A549 treated with CORT108297 at 1 μM for 4 hours (cell line): ENCODE measurements at places on chromosomes 4 and X. TPM values are rescaled to one million over a fixed set of nuclear protein-coding genes. Genes with fewer than 3 reads are reported as not detected.

AVPR2 gene
- total RNA-seq = 0.06 to 0.17 TPM (median 0.15 TPM) in 4 of 5 replicates, not detected in the other

DOK7 gene
- 0.38 to 0.95 TPM (median 0.46 TPM) in 5 replicates for total RNA-seq

RENBP gene
- 0.10 to 0.16 TPM in 2 of 5 replicates, not detected in the others for total RNA-seq

RHOXF1 gene
- total RNA-seq = 0.10 TPM in 1 of 5 replicates, not detected in the others

MAGEH1 gene
- 6.9 to 7.5 TPM (median 6.9 TPM) in 5 replicates for total RNA-seq

RPS6KA6 gene
- total RNA-seq = 4.4 to 6.9 TPM (median 5.9 TPM) in 5 replicates

POU3F4 gene
- total RNA-seq = not detected in 5 replicates

CCSER1 gene
- total RNA-seq = not detected in 5 replicates

PPP1R2C gene
- total RNA-seq = not detected in 5 replicates

KIF4A gene
- 23.9 to 28.7 TPM (median 28.5 TPM) in 5 replicates for total RNA-seq

PSMD10 gene
- total RNA-seq = 73.3 to 89.1 TPM (median 78.6 TPM) in 5 replicates

CASP6 gene
- total RNA-seq = 14.7 to 19.8 TPM (median 15.6 TPM) in 5 replicates

ARMCX4 gene
- 0.37 to 1.1 TPM (median 0.68 TPM) in 5 replicates for total RNA-seq

MUC7 gene
- not detected in 5 replicates for total RNA-seq

PITX2 gene
- total RNA-seq = 0.97 to 1.2 TPM (median 1.1 TPM) in 5 replicates
